ENCODE measurements at places on chromosomes 13 and 19. TPM values are rescaled to one million over a fixed set of nuclear protein-coding genes. Genes with fewer than 3 reads are reported as not detected.
A peak's percentile ranks its signal among the peaks of the same experiment; 100 is the strongest.

The LYL1 gene
- total RNA-seq, result 32.9 TPM

The ZSCAN4 gene
- not detected for total RNA-seq

The LILRB4 gene
- 16.5 TPM for total RNA-seq

The ZNF527 gene
- total RNA-seq, result 4.3 TPM

The ZNF575 gene
- total RNA-seq, result 2.5 TPM

The CEBPA gene
- 43.4 TPM for total RNA-seq

The ABHD13 gene
- total RNA-seq, result 12.1 TPM

The LRRC4B gene
- 2.8 TPM for total RNA-seq

The SYNGR4 gene
- not detected for total RNA-seq

The TMIGD2 gene
- total RNA-seq, result 0.85 TPM

The ZNF470 gene
- total RNA-seq, result 5.8 TPM

The ZFP14 gene
- total RNA-seq, result 4.5 TPM

DNA sequence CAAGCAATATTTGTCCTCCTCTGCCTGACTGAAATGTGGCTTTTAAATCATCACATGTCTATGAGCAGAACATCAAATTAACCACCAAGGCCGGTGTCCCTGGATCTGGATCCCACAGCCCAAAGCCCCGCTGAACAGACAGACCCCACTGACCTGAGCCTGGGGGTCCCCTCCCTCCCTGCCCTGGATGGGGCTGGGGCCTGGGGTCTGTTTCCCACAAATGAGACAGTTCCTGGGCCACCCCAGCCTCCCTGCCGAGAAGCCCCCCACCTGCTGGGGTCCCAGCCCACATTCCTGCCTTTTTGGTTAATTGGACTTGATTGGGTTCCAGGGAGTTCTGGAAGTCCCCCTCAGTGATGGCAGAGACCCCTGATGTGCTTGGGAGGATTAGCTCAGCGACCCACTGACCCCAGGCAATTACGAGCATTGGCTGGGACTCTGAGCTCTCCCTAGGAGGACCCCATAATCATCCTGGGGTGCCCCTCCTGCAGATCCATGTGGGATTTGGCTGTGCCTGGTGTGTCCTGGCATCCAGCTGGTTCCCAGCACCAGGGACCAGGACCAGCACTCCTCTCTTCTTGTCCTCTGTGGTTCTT lies 19.4 kb upstream of the CPAMD8 start:
- no peak overlapping the region for H3K27ac ChIP-seq
- peaks cover 5% of the 10 kb centered on the region for H3K4me1 ChIP-seq
- no peaks in the 10 kb centered on the region for H3K27me3 ChIP-seq
- no peak for DNase-seq

DNA sequence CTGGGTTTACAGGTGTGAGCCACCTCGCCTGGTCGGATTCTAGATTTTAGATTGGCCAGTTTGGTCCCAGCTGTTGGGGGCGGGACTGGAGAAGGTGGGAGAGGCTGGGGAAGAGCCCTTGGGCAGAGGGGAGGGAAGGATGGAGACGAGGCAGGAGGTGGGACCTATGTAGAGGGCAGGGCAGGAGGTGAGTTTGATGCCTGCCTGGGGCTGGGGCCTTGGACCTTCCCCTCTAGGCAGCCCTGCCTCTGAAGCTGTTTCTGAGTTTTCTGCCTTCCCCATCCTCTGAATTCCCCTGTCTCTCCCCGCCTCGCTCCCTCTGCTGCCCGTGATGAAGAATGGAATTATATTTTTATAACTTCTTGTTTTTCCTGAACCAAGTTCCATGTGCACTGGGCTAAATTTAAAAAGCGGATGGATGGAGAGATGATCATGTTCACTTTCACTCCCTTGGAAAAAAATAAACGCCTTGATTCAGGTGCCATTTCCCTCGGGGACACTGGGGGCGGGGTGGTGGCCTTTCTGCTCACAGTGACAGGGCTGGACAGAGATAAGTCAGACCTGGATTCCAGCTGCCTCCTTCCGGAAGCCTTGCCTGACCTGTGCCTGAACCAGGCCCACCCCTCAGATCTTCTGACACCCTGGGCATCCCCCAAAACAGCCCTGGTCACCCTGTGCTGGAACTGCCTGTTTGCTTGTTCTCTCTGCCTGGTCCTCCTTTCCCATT lies 16.5 kb upstream of the TNFAIP8L1 start:
- no peak overlapping the region for H3K27ac ChIP-seq
- DNase-seq, result no peak
- no peaks in the 10 kb centered on the region for H3K4me1 ChIP-seq

DNA sequence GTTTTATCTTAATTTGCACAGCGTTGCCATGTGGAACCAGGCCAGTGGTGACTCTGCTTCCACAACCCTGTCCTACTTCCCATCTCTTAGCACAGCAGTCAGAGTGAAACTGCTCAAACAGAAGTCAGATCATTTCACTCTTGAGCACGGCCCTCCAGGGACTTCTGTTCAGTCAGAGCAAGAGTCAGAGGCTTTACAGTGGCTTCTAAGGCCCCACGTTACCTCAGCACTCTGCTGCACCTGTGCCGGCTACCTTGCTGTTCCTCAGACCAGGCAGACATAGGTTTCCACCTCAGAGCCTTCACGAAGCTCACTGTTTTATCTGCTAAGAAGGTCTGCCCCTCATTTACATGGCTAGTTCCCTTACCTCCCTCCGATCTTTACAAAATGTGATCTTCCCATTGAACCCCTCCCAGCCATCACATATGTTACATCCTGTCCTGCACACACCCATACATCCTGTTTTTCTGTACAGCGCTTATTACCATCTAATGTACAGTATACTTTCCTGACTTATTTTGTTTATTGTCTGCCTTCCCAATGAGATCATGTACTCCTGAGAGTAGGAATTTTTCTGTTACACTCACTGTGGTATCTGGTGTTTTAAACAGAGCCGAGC lies 41.6 kb downstream of the TM9SF2 start:
- no peaks in the 10 kb centered on the region for H3K4me1 ChIP-seq
- H3K27me3 ChIP-seq, result no peaks in the 10 kb centered on the region
- no peak overlapping the region for H3K27ac ChIP-seq
- H3K36me3 ChIP-seq, result no peaks in the 10 kb centered on the region
- H3K4me3 ChIP-seq, result no peak overlapping the region

- DNase-seq, result no peak
- H3K27me3 ChIP-seq, result peaks cover 22% of the 10 kb centered on the region
- no peaks in the 10 kb centered on the region for H3K4me1 ChIP-seq
- H3K27ac ChIP-seq, result no peak overlapping the region
- H3K36me3 ChIP-seq, result no peaks in the 10 kb centered on the region
- H3K4me3 ChIP-seq, result no peak overlapping the region
Observed at GRCh38 chr19:55497763-55498162, 9.5 kb downstream of the SSC5D start.

DNA sequence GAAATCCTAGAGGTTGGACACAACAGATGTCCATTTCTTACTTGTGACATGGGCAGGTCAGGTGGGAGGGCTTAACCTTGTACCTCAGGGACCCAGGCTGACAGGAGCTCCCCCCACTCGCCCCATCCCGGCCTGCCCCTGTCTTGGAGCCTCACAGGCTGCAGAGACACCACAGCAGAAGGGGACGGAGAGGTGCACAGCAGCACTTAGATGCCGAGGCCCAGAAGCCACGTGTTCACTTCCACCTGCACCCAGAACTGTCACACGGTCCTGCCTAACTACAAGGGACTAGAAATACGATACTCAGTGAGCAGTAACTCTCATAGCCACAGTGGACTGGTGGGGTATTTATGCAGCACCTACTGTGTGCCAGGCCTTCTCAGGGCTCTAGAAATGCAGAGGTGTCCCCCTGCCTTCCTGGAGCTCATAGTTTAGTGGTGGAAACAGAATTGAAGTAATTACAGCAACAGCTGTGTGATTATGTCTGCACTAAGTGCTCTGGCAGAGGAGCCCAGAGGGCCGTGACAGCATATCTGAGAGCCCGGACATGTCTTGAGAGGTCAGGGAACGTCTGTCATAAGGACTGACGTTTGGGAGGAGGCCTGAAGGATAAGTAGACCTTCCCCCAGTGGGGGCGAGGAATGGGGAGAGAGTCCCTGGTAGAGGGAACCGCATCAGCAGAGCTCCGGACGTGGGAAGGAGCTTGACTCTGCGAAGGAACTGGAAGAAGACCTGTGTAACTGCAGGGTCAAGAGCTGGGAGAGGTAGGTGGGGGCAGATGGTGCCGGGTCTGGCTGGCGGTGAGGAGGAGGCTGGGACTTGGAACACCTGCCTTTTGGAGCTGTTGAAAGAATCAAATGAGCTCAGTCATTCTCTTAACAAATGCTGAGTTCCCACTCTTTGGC lies 130.0 kb downstream of the SIPA1L3 start:
- H3K27me3 ChIP-seq, result no peaks in the 10 kb centered on the region
- H3K36me3 ChIP-seq, result no peaks in the 10 kb centered on the region
- H3K27ac ChIP-seq, result no peak overlapping the region

- no peaks in the 10 kb centered on the region for H3K36me3 ChIP-seq
- DNase-seq, result no peak
- peak overlapping the region; percentile 34 for H3K4me3 ChIP-seq
- peaks cover 7% of the 10 kb centered on the region for H3K4me1 ChIP-seq
Observed at GRCh38 chr19:18223860-18224524, 2.2 kb downstream of the PDE4C start.

- DNase-seq, result no peak
- no peak overlapping the region for H3K4me3 ChIP-seq
- no peaks in the 10 kb centered on the region for H3K36me3 ChIP-seq
- no peaks in the 10 kb centered on the region for H3K27me3 ChIP-seq
- no peaks in the 10 kb centered on the region for H3K4me1 ChIP-seq
Observed at GRCh38 chr13:109212650-109213049, 573.7 kb downstream of the IRS2 start.

- no peak for DNase-seq
- H3K4me1 ChIP-seq, result no peaks in the 10 kb centered on the region
- H3K36me3 ChIP-seq, result no peaks in the 10 kb centered on the region
- H3K27me3 ChIP-seq, result no peaks in the 10 kb centered on the region
- no peak overlapping the region for H3K4me3 ChIP-seq
- no peak overlapping the region for H3K27ac ChIP-seq
Observed at GRCh38 chr13:94176561-94176960, 302.9 kb downstream of the DCT start.

- H3K27me3 ChIP-seq, result no peaks in the 10 kb centered on the region
- no peak overlapping the region for H3K4me3 ChIP-seq
- H3K4me1 ChIP-seq, result peaks cover 2% of the 10 kb centered on the region
- no peak overlapping the region for H3K27ac ChIP-seq
- no peak for DNase-seq
Observed at GRCh38 chr19:43505941-43506340, 1.4 kb upstream of the PHLDB3 start.

DNA sequence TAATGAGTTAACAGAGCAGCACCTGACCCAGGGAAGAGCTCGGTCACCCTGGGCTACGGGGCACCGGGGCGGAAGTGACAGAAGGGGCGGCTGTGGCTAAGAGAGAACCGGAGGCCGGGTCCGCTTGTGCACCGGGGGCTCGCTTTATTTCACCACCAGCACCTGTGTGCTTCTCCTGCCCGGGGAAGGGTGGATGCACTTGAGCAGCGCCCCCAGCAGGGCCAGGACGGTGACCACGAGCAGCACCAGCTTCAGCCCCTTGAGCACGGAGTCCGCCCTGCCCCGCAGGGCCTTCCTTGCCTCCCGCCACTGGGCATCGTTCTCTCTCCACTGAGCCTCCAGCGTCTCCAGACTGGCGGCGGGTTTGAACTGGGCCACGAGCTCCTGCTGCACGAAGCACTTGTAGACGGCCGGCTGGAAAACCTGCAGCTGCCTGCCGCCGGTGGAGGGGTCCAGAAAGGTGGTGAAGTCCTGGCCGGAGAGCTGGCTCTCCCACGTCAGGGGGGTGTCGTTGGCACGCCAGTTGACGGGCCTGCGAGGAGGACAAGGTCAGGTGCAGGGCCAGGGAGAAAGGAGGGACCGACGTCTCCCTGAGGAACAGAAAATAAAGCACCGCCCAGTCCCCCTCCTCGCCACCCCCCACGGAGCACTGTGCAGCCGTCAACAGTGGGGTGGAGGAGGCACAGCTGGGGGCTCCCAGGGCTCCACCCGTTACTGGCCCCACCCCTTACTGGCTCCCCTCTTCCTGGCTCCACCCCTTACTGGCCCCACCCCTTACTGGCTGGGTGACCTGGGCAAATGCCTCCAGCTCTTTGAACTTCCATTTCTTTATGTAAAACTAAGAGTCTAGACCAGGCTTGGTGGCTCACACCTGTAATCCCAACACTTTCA lies 3.6 kb downstream of the FAM187B start:
- H3K27me3 ChIP-seq, result no peaks in the 10 kb centered on the region
- no peak overlapping the region for H3K27ac ChIP-seq
- no peaks in the 10 kb centered on the region for H3K4me1 ChIP-seq
- H3K36me3 ChIP-seq, result no peaks in the 10 kb centered on the region
- H3K4me3 ChIP-seq, result no peak overlapping the region

- peak overlapping the region; percentile 72 for H3K27ac ChIP-seq
- H3K4me1 ChIP-seq, result peaks cover 60% of the 10 kb centered on the region
- H3K4me3 ChIP-seq, result no peak overlapping the region
- peaks cover 13% of the 10 kb centered on the region for H3K36me3 ChIP-seq
- DNase-seq, result no peak
Observed at GRCh38 chr19:54302257-54302656, 10.7 kb downstream of the LILRA5 start.

- no peaks in the 10 kb centered on the region for H3K4me1 ChIP-seq
- H3K27ac ChIP-seq, result no peak overlapping the region
- H3K36me3 ChIP-seq, result no peaks in the 10 kb centered on the region
- H3K27me3 ChIP-seq, result no peaks in the 10 kb centered on the region
- no peak for DNase-seq
- no peak overlapping the region for H3K4me3 ChIP-seq
Observed at GRCh38 chr19:5870986-5871394, 650 bp upstream of the FUT5 start.

GRCh38 chr13:99565478-99566124 lies 64.3 kb downstream of the TM9SF2 start:
- H3K36me3 ChIP-seq, result peaks cover 43% of the 10 kb centered on the region
- peaks cover 13% of the 10 kb centered on the region for H3K4me1 ChIP-seq
- H3K27ac ChIP-seq, result no peak overlapping the region
- no peaks in the 10 kb centered on the region for H3K27me3 ChIP-seq
- no peak overlapping the region for H3K4me3 ChIP-seq
- no peak for DNase-seq

DNA sequence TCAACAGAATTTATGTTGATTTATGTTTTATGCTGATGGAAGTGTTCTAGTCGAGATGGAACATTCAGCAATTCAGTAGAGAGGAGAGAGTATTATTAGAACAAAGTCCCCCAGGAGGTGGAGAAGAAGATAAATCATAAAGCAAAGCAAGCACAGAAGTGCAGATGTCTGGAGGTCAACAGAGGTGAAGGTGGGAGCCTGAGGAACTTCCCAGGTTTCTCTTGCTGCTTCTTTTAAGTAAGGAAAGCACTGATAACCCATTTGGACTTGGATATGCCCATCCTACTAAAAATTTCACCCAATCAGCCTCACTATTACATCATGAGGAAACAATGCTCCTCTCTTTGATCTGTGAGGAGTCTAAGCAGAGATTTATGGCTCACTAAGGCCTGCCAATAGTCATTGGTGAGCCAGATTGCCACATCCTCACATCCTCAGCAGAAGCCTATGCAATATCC lies 98.8 kb downstream of the EPSTI1 start:
- H3K27me3 ChIP-seq, result no peaks in the 10 kb centered on the region
- H3K4me3 ChIP-seq, result no peak overlapping the region
- no peaks in the 10 kb centered on the region for H3K4me1 ChIP-seq
- H3K27ac ChIP-seq, result peak overlapping the region; percentile 21
- no peak for DNase-seq

- DNase-seq, result no peak
- no peaks in the 10 kb centered on the region for H3K4me1 ChIP-seq
- no peaks in the 10 kb centered on the region for H3K36me3 ChIP-seq
- no peak overlapping the region for H3K4me3 ChIP-seq
Observed at GRCh38 chr19:4889034-4889815, 13.5 kb downstream of the ARRDC5 start.

Data from left lung (tissue), 14 donors.